Liver (tissue), 10 donors: ENCODE measurements at places on chromosomes 16 and 17. TPM values are rescaled to one million over a fixed set of nuclear protein-coding genes. Genes with fewer than 3 reads are reported as not detected.

DNA sequence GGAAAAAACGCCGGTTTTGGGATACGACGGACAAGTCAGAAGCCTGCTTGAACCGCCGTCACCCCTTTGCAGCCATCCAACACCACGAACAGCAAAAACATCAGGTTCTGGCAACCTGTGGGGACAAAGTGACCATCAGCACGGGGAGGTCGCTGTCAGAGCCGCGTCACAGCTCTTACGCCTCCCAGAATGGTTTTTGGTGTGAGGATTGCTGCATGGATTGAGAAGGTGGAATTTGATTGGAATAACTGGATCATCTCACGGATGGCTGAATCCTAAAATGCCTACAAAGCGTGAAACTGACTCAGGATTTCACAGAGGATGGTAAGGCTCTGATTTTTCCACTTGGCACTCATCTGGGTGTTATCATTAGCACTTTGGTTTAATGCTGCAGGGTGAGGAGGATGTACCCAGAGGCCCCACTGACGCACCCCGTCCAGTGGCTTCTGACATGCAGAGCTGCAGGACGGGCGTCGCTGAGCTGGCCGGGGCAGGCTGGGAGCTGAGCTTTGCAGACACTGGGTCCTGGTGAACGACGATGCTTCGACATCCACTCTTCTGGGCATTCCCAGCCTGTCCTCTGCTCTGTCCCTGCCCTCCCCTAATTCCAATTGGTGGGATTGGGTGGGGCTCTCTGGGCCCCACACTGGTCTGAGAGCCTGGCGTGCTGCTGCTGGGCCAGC, 73.4 kb upstream of the CREBBP start:
- no peak for DNase-seq

DNA sequence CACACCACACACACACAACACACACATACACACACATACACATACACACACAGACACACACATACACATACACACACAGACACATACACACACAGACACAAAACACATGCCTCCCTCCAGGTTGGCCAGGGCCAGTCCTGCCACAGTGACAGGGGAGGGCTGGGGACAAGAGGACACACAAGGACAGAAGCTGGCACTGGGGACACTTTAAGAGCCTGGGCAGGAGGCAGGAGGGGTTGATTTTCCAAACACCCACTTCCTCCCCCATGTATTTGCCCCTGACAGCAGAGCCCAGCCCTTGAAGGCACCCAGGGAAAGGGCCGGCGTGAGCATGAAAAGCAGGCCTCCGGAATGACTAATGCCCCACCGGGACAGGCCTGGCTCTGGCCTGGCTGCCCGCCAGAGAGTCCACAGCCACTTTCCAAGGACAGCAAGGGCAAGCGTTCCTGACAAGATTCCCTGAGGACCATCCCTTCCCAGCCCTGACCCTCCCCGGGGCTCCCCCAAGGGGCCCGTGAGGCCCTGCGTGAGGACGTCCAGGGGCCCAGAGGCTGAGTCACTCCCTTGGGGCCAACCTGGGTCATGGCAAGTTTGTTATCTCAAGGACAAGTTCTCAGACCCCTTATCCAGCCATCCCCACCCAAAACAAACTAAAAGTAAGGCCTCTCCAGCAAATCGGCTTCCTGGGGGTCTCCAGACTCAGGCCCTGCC, 235.6 kb downstream of the ZNF423 start:
- peak; percentile 81 for DNase-seq

DNA sequence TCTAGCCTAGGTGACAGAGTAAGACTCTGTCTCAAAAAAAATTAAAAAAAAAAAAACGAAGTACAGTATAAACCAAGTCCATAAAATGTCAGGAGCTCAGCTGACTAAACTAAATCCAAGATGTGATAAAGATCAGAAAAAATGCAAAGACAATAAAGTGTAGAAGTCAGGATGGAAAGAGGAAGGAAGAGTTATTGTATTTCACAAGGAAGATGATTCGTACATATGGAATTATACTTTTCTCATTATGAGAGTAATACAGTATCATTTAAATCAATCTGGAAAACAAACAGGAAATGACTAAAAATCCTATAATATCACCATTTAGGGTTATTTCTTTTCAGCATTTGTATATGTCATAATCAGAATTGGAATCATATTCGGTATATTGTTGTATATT, 11.4 kb upstream of the APOH start:
- no peak for DNase-seq

Gene TBC1D3
- not detected for polyA plus RNA-seq

Gene DNAH9
- polyA plus RNA-seq = not detected
